ENCODE measurements at places on chromosomes 7 and 10.

GRCh38 chr7:89772276-89772675 lies 382.0 kb upstream of the STEAP1 start:
- no peak for DNase-seq

GRCh38 chr10:58457761-58458616 lies 54.7 kb upstream of the BICC1 start:
- no peak for DNase-seq

DNA sequence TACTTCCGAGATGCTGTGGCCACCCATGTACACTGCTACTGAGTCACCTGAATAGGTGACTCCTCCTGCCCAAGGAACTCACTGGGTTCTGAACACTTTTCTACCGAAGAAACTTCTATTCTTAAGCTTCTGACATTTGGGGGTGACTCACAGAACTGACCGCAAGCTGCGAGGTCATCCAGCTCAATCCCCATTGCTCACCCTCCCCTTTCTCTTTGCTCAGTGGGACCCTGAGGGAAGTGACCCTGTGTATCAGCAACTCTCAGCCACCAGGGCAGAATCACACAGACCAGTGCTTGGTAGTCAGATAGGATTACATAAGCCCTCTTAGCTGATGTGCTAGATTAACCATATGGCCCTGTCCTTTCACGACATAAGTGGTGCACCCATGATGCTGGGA lies 46.3 kb downstream of the INSYN2A start:
- peak; percentile 77 for DNase-seq

DNA sequence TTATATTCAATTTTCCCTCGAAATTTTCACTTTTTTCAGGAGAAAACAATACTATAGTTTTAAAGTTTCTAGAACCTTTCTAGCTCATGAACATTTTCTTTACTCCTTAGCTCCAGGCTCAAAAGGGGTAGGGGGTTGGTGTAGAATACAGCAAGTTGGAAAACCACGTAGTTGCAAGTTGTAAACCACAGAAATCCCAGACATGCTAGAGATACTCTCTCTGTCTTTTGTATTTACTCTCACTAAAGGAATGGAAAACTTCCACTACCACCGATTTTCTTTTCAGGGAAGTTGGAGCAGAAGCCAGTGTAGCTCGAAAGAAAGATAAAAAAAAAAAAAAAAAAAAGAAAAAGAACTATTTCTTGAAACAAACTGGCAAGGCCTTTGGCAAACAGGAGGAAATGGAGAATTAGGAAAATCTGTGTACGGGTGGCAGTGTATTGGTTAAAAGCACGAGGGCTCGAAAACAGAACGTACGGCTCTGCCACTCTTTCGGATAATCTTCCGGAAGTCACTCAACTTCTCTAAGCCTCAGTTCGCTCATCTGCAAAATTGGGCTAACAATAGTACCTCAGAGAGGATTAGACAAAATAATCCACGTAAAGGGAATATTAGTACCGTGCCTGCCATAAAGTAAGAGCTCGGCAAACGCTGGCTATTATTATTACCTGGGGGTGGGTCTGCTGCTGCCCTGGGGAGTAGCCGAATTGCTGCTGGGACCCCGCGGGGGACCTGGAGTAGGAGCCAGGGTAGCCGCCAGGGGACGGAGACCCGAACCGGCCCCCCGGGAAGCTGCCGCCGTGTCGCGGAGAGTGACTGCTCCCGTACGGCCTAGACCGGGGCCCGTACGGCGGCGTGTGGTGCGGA lies 628 bp downstream of the MPLKIP start:
- no peak for DNase-seq

GRCh38 chr10:72134785-72135767 lies 46.7 kb upstream of the SPOCK2 start:
- no peak for DNase-seq

DNA sequence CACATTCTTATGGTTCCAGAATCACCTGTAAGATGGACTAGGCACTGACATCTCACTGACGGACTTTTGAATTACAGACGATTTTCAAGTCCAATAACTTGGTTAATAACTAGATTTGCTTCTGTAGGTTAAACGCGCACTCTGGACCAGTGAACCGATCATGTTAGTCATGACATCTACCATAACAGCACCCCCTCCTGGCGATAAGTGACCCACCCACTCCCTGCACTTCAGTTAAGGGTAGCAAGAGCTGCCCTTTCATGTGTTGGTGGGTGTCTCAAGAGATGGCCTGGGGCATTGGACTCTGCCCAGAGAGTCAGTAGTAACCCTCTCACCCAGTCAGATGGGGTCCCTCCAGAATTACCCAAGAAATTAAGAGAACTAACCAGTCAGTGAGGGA lies 12.9 kb downstream of the GRM8 start:
- no peak for DNase-seq

GRCh38 chr7:26153823-26154783 lies 2.1 kb downstream of the NFE2L3 start:
- DNase-seq, result peak; percentile 66

- DNase-seq, result no peak
Measured at GRCh38 chr10:102147561-102147960, 4.6 kb upstream of the NOLC1 start.
